Left kidney (tissue), 8 donors: ENCODE measurements at places on chromosomes 11 and 22. TPM values are rescaled to one million over a fixed set of nuclear protein-coding genes. Genes with fewer than 3 reads are reported as not detected.

DNA sequence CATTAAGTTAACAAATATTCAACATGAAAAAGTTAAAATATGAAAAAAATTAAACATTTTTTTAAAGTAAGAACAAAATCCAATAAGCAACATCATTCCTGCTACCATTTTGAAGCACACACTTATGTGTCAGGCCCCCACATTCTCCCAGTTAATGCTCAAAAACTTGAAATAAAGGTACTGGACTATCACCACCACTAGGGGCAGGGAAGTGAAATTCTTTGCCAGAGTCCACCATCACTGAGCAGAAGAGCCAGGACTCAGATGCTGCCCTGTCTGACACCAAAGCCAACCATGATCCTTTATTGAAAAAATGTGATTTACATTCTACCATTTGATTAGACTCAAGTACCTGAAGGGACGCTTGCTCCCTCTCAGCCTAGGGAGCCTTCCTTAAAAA, 39.1 kb downstream of the PITPNB start:
- no peak for DNase-seq

- DNase-seq: peak; percentile 61
Observed at GRCh38 chr11:43923406-43924111, 18.9 kb upstream of the C11orf96 start.

DNA sequence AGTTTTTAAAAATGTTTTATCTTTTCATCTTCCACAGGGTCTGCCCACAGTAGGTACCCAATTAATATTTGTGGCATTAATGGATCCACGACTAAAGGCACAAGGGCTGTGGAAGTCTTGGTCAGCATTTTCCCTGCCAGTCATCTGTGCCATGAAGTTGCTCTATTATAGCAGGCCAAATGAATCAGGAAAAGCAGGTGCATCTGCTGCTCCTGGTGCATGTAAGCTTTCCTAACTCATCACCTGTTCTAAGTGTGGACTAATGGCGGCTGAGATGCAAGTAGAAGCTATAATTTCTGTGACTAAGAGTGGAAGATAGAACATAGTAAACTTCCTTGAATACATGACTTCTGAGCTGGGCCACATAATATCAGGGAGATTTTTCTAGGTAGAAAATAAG, 182.5 kb upstream of the TENM4 start:
- DNase-seq: no peak

GRCh38 chr22:31893460-31893859, 50.9 kb upstream of the YWHAH start:
- DNase-seq: peak; percentile 44

- no peak for DNase-seq
Observed at GRCh38 chr11:116278076-116278475, 494.7 kb downstream of the BUD13 start.

- no peak for DNase-seq
Observed at GRCh38 chr22:49760630-49761571, 66.8 kb downstream of the BRD1 start.

GRCh38 chr11:129458756-129459535, 83.3 kb downstream of the BARX2 start:
- DNase-seq: peak; percentile 55

- DNase-seq: no peak
Observed at GRCh38 chr11:11963842-11964773, 44.3 kb downstream of the DKK3 start.

DNA sequence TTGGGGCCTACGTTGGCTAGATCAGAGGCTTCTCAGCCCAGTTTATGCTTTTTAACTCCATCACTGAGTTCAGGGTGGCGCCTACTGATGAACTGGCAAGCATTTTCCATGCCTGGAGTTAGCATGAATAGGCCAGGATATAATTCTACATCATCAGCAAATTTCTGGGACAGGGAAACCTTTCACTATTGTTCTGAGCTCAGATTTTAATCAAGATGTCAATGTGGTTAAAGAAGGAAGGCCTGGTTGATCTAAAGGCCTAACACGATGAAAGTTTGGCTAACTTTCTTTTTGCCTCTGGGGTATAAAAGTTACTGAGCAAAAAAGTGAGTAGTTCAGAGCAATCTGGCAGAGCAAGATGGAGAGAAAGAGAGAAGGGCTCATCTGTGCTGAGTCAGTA, 21.7 kb upstream of the IFITM3 start:
- DNase-seq: no peak

DNA sequence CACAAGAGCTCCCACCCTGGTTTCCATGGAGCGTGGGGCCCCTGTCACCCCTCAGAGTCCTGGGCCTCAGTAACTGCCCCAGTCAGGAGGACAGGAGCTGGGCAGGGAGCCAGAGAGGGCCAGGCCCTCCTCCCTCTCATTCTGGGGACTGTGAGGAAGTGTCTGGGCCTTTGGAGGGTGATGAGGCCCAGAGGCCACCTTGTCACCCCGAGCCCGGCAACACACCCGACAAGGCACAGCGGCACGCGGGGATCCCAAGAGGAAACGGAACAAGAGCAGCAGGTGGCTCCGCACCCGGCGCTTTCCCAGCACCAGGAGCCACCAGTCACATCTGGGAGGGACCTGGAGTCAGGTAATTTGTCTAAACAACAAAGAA, 72.1 kb downstream of the CELSR1 start:
- DNase-seq: no peak

- DNase-seq: no peak
Observed at GRCh38 chr11:41866525-41866924, 407.1 kb upstream of the LRRC4C start.

- DNase-seq: no peak
Observed at GRCh38 chr11:9850224-9850895, 186.5 kb downstream of the SWAP70 start.

GRCh38 chr11:23865341-23865975, 631.4 kb upstream of the LUZP2 start:
- DNase-seq: no peak

DNA sequence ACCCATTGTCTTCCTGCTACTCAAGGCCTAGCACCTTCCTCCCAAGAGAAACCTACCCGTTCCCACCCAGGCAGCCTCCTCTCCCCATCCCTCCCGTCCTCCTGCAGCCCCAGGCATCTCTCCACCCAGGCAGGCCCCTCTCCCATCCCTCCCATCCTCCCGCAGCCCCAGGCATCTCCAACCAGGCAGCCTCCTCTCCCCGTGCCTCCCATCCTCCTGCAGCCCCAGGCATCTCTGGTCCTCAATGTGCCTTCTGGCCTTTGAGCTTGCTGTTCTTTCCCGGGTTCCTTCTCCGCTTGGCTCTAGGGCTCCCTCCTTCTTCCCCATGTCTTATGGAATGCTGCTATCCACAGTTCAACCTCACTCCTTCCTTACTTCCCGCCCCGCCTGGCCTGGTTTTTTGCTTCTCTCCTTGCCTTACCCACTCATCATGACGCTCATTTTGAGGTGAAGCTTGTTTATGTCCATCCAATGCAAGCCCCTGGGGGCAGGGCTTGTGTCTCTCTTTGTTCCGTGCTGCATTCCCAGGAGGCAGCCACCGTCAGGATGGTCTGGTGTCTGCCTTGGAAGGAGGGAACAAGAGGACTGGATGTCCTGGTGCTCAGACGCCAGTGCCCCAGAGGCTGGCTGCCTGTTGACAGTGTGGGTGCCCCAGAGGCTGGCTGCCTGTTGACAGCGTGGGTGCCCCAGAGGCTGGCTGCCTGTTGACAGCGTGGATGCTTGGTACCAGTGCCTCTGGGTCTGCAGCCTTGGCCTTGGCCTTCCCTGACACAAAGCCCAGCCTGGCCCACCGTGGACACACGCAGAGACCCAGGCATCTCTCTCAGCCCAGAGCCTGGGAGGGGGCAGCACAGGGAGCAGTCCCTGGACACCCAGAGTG, 815.7 kb downstream of the BRD1 start:
- DNase-seq: no peak

DNA sequence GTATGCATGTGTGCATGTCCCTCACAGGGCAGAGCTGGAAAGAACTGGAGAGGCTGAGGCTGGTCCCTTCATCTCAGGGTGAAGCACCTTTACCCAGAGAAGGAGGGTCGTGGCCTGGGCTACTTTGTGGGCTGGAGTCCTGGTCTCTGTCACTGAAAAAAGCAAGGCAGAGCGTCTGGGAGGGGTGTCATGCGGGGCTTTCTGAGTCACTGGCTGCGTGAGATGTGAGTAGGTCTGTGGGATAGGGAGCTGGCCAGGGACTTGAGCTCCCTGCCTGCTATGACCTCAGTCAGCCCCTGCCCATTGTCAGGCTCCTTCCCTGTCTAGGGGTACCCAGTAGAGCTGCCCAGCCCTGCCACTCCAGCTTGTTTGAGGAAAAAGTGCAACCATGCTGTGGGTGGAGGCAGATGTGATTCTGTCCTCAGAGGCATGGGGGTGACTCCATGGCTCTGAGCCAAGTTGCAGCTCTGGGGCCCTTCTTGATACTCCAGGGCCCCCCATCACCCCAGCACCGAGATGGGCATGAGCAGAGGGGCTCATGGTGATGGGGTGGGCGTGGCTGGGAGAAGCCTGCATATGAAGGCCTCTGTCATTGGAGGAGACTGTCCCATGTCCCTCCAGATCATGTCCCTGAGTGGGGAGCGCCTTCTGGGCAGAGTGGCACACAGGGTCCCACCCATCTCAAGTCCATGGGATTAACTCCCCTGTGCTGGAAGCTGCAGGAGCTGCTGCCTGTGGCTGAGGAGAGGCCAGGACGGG, 27.8 kb downstream of the KCNQ1 start:
- DNase-seq: no peak

- no peak for DNase-seq
Observed at GRCh38 chr11:95693298-95693697, 96.3 kb downstream of the FAM76B start.

GRCh38 chr11:59728913-59729312, 15.3 kb upstream of the OR10V1 start:
- DNase-seq: no peak

DNA sequence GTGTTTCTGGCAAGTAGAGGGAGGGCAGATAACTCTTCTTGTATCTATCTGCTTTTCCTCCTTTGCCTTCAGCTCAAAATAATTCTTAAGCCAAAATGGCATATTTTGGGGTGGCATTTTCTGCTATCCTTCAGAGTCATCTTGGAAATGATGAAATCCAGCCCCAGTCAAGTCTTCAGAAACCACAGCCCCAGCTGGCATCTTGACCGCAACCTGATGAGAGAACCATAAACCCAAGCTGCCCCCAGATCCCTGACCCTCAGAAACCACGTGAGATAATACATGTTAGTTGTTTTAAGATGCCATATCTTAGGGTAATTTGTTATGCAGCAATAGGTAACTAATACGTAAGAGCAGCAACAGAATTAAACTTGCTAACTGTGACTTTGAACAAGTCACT, 15.1 kb upstream of the PAMR1 start:
- DNase-seq: no peak

DNA sequence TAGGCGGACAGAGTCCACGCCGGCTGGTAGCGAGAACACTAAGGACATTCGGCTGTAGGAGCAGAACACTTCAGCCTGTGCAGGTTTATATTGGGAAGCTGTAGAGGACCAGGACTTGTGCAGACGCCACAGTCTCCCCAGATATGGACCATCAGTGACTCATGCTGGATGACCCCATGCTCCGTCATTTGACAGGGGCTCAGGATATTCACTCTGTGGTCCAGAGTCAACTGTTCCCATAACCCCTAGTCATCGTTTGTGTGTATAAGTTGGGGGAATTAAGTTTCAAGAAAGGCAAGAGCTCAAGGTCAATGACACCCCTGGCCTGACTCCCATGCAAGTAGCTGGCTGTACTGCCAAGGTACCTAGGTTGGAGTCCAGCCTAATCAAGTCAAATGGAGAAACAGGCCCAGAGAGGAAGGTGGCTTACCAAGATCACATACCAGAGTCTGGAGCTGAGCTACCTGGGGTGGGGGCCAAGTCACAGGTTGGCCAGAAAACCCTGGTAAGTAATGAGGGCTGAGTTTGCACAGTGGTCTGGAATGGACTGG, 17.2 kb downstream of the P2RY2 start:
- DNase-seq: no peak

DNA sequence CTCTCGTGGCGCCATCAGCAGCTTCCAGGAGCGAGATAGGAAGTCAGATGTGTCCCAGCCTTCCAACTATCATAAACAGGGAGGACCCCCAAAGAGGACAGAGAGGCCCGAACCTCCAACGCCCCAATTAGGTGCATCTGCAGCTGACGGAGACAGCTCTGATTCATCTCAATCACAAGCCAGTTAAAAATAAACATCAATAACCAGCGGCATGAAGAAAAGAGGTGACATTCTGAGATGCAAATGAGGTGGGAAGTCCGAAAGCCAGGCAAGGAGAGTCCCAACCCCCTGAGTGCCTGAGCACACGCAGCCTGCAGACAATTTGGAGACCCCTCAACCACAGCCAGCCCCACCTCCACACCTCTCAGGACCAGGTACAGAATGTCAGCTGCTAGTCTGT, 28.1 kb upstream of the IGSF9B start:
- no peak for DNase-seq

GRCh38 chr11:29656597-29656996, 360.2 kb downstream of the KCNA4 start:
- no peak for DNase-seq

GRCh38 chr11:100716838-100717237, 29.8 kb downstream of the ARHGAP42 start:
- no peak for DNase-seq

- peak; percentile 81 for DNase-seq
Observed at GRCh38 chr22:29208879-29209623, 3.4 kb downstream of the EMID1 start.

DNA sequence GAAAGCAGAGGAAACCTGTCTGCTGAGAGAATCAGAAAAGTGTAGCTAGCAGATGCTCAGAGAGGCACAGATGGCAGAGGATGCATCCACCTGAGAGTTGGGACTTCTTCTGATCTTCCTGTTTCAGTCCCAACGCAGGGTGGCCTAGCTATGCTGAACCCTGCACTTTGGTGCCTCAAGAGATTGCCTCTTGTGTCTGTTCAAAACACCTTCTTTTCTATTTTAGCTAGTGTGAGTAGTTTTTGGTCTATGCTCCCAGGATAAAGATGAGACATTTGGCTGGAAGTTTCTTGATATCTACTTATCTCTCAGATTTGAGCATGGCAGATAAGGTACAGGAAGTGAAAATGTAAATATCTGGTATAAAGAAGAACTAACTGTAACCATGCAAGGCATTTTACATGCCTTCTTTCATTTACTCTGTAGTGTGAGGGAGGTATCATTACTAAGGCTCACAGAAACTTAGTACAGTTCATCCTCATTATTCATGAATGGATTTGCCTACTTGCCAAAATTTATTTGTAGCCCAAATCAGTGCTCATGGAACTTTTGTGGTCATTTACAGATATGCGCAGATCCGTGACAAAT, 47.0 kb upstream of the PSMA1 start:
- DNase-seq: no peak

The PGR gene
- polyA plus RNA-seq: 0.03 TPM

The SLC15A3 gene
- polyA plus RNA-seq: 15.7 TPM

The BAIAP2L2 gene
- polyA plus RNA-seq: 8.5 TPM

The C11orf65 gene
- polyA plus RNA-seq: 3.4 TPM

The CD44 gene
- polyA plus RNA-seq: 10.1 TPM

The SPECC1L gene
- polyA plus RNA-seq: 54.1 TPM

The MS4A4A gene
- 3.3 TPM for polyA plus RNA-seq

The SLC37A2 gene
- polyA plus RNA-seq: 2.4 TPM

The GALNT18 gene
- 20.8 TPM for polyA plus RNA-seq

The TNKS1BP1 gene
- 69.1 TPM for polyA plus RNA-seq

The OR5B21 gene
- polyA plus RNA-seq: not detected

The SMDT1 gene
- 90.7 TPM for polyA plus RNA-seq

The ABCG4 gene
- polyA plus RNA-seq: 1.0 TPM

The SLC17A6 gene
- polyA plus RNA-seq: not detected
